ENCODE measurements at places on chromosomes 3 and 15. TPM values are rescaled to one million over a fixed set of nuclear protein-coding genes. Genes with fewer than 3 reads are reported as not detected.

The POLQ gene
- total RNA-seq = 12.2 TPM

The SLC12A1 gene
- total RNA-seq = 0.05 TPM

The TBC1D5 gene
- 33.4 TPM for total RNA-seq

The MLH1 gene
- 41.0 TPM for total RNA-seq

The LRRIQ4 gene
- not detected for total RNA-seq

Data from type B pancreatic cell (in vitro differentiated cells).